ENCODE measurements at places on chromosomes 5 and 9.
A peak's percentile ranks its signal among the peaks of the same experiment; 100 is the strongest.

GRCh38 chr5:125575171-125575890 is 828.9 kb upstream of the ZNF608 start:
- no peak for DNase-seq

GRCh38 chr5:180097926-180098325 is 26.4 kb upstream of the RNF130 start:
- no peak for DNase-seq

GRCh38 chr9:111298731-111299598 is 31.1 kb downstream of the OR2K2 start:
- DNase-seq = peak; percentile 43

DNA sequence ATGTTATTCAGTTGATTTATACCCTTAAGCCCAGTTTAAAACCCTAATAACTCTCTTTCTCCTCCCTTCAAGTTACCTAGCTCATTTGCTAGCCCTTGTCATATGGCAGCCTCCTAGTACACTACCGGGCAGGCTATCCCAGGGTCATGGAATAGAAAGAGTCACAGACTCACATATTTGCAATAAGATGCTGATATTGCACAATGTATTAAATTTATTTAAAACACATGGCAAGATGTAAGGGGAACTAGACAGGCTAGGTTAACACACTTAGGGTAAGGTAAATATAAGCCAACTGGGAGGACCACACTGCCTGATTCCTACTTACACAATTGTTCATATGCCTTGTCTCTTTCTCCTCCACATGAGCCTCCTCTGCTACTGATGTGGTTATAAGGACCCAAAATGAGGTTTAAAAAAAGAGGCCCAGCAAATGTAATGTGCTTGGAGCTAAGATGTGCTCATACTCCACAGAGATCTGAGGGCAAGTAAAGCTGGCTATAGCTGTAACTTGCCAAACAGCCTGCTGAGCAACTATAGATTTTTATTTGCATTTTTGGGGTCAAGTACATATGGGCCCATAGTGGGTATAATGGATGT is 130.0 kb downstream of the ENC1 start:
- DNase-seq = no peak

DNA sequence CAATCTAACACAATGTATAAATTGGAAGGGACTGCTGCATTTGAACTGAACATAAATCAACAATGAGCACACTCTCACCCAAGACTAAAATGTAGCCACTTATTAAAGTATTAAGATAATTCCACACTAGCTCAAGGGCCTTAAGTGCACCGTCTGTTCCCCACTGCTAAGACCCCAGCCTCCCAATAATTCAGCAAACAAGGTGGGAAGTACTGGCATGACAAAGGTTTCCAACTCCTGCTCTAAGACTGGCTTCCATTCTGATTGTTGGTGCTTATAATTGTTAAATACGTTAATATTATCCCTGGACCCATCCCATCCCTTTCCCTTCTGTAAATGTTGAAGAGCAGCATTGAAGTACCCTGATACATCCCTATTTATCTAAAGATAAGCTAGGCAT is 636.7 kb downstream of the NR2F1-AS1 start:
- no peak for DNase-seq

- DNase-seq = no peak
Observed at GRCh38 chr5:171143171-171143570, 165.9 kb upstream of the TLX3 start.

DNA sequence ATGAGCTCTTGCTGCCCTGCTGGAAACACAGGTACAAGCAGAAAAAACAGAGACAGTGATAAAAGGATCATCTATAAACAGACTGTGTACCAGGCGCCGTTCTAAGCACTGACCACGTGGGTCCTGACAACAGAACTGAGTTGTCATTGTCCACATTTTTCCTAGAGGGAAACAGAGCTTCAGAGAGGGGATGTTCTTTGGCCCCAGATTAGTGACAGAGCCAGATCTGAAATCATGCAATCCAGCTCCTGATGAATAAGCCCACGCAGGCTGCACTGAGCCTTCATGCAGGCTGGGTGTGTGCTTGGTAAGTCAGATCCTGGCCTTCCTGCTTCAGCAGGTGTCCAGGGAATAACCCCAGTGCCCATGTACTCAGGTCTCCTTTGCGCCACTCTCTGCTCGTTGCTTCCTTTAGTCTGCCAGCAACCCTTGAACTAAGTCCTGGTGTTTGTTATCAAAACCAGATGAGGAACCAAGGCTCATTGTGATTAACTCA is 22.8 kb upstream of the TCF7 start:
- no peak for DNase-seq

DNA sequence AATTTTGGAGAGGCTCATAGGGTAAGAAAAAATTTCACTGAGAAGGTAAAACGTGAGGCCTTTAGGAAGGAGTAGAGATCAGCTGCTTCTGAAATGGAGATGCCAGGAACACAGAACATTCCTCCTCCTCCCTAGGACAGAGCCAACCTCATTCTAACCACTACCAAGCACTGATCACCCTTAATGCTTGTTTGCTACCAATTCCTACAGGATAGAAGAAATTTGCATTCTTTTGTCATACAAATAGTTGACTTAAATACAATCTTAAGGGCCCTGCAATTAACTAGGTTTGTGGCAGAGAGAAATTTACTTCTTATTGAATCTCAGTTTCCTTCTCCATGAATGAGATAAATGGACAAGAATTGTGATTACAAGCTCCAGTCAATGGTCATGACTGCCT is 780.2 kb upstream of the WWC1 start:
- peak; percentile 60 for DNase-seq

GRCh38 chr5:142059304-142059940 is 46.6 kb upstream of the GNPDA1 start:
- no peak for DNase-seq

DNA sequence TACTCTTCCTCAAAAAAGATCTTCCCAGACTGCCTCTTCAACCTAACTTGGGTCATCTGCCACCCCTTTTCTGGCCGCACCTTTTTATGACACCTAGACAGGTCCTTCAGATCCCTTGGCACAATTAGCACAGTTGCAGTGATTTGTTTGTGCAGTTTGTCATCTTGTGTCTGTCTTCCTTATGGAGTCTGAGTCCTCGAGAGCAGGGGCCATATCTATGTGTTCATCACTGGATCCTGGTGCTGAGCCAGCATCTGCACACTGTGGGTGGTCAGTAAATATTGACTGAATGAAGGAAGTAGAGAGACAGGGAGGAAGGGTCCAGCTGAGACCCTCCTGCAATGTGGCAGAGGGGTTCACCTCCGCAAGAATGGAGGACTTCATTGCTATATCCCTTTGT is 14.4 kb downstream of the ERGIC1 start:
- DNase-seq = no peak

GRCh38 chr9:127107171-127107928 is 15.1 kb downstream of the ANGPTL2 start:
- no peak for DNase-seq

GRCh38 chr9:35552837-35553236 is 52.2 kb upstream of the TESK1 start:
- DNase-seq = no peak

DNA sequence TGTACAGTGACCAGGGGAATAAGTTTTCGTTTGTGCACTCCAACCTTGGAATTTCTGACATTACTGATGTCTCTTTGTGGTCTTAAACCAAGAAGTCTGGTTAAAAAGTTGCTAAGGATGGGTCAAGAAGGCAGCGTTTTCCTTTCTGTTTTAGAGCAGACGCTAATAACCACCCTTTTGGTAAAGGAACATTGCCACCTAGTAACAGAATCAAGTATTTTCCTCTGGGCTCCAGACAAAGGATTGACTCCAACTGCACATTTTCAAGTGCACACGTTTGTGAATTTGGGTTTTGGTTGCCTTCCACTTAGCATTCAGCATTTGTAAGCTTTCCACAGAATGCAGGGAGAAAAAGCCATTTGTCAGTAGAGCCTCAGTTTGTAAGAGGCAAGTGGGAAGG is 22.2 kb upstream of the CEP78 start:
- DNase-seq = no peak

GRCh38 chr5:55538661-55539060 is 3.9 kb upstream of the PLPP1 start:
- DNase-seq = no peak

- no peak for DNase-seq
Observed at GRCh38 chr9:36211510-36211909, 20.8 kb downstream of the CLTA start.

- DNase-seq = no peak
Observed at GRCh38 chr5:54476682-54477081, 21.2 kb downstream of the HSPB3 start.

DNA sequence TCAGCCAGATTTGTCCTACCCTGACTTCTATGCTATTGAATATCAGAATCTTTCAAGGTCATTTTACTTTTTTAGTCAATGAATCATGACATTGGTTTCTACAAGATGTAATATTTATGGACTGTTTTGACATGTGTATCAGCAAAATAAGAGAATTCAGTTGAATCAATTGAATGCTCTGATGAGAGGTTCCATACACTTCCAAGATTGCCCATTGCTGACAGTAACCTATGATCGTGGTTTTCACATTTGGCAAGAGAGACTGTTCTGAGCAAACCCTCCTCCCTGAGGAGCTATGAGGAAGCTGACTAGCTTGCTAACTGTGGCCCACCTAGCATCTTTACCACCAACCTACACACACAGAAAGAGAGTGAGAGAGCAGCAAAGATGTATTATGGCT is 56.7 kb upstream of the FST start:
- no peak for DNase-seq

DNA sequence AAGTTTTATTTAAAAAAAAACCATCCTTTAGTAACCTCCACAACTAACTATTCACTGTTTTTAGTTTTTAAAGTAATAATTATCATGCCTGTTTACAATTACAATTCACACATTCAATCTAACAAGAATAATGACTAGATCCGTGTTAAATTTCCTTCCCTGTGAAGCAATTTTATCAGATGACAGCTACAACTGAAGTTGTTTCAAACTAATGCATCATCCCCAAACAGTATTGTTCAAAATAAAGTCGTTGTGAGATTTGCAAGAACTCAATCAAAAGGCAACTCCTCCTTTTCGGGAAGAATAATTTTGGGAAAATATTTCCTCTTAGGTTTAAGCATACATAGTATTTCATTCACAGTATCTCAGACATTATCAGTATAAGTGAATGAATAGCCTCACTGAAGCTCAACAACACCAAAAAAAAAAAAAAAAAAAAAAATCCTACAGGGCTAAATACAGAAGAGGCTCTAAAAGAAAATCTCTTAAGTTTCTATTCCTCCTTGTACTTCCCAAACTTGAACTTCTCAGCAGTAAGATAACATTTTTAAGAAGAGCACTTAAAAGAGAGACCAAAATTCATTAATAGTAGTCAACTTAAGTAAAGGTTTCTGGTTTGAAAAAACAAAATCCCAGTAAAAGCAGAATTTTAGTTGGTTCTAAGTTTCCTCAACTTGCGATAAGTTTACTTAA is 9.4 kb downstream of the C9orf72 start:
- DNase-seq = no peak

- DNase-seq = peak; percentile 64
Observed at GRCh38 chr5:147454996-147455677, 54.7 kb downstream of the DPYSL3 start.

DNA sequence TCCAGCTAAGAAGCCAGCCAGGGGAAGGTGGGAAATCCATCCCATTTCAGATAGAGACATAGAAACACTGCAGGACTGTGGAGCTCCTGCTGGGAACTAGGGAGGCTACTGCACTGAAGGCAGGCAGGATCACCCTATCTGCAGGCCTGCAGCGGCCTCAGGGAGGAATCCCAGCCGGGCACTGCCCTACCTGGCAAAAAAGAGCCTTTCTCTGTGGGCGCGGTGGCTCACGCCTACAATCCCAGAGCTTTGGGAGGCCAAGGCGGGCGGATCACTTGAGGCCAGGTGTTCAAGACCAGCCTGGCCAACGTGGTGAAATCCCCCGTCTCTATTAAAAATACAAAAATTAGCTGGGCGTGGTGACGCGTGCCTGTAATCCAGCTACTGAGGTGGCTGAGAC is 71.4 kb upstream of the PHYKPL start:
- no peak for DNase-seq

- no peak for DNase-seq
Observed at GRCh38 chr5:107770051-107770450, 99.3 kb upstream of the EFNA5 start.

GRCh38 chr9:99023231-99023630 is 79.5 kb downstream of the COL15A1 start:
- no peak for DNase-seq

- no peak for DNase-seq
Observed at GRCh38 chr9:90189306-90189705, 453.3 kb downstream of the DIRAS2 start.

GRCh38 chr9:125121146-125121545 is 22.2 kb downstream of the SCAI start:
- peak; percentile 72 for DNase-seq

- no peak for DNase-seq
Observed at GRCh38 chr5:38468202-38468673, 88.2 kb downstream of the LIFR start.

DNA sequence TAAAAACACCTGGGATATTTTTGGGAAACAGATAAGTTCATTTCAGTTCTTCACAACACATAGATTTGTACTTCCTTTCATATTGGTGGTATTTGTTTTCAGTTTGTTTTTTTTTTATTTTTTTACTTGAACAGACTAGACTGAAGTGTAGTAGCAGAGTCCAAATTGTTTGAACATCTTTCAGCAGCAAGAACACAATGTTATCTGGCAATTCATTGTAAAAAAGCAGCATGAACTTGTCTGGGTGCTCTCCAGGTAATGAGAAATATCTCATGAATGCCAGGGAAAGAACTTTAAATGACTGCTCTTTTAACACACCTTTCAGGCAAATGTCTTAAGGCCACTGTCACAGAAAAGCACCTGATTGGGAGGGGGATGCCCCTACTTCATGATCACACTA is 113.4 kb downstream of the ARL15 start:
- no peak for DNase-seq

- peak; percentile 24 for DNase-seq
Observed at GRCh38 chr5:108093186-108093585, 288.7 kb downstream of the FBXL17 start.

- no peak for DNase-seq
Observed at GRCh38 chr9:79268806-79269205, 303.0 kb upstream of the TLE4 start.

DNA sequence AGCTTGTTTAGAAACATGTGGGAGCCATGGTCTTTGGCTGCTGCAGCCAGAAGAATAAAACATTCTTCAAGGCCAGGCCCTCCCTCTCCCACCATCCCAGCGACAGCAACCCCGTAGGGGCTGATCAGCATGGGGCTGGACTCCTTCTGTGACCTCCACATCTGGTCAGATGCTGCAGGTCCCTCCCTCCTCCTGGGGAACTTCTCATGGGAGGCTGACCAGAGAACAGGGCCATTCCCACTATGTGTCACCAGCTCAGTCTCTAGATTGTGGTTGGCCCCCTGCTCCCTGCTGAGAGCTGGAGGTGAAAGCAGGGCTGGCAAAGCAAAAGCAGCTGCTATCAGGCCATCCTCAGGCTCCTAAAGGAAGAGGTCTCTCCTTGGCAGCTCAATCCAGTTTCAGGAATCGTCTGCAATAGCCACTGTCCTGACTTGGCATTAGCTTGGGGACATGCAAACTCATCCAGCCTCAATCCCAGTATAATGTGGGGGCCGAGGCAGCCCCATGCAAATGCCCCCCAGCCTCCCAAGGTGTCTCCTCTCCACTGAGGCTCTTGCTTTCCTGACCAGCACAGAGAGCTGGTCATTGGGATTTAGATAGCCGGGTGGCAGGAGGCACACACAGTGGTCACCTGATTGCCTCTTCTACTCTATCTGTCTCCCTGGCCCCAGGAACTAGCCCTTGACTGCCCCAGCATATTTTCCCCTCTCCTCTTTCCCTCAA is 81.5 kb downstream of the NRG2 start:
- DNase-seq = no peak
